D721Med (cell line): ENCODE measurements at places on chromosomes 1 and 21.

DNA sequence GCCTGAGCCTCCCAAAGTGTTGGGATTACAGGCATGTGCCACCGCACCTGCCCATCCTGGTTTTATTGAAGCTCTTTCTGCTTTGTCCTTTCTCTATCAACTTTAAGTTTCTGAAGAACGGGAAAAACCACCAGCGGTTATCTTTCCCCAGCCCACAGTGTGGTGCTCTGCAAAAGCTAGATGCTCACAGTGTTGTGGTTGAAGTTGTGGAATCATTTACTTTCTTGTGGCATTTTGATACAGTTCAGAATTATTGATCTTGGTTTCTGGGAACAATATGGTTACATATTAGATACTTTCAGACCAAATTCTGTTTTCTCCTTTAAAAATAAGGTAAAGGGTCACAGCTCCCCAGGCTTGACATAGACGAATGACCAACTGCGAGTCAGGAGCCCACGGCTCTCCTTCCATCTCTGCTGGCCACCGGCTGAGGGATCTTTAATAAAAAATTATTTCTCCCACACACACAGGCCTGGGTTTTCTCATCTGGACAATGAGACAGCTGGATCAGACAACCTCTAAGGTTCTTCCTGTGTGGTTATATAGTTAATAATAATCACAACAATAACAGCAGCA lies 385.3 kb downstream of the SETD4 start:
- no peak for DNase-seq

DNA sequence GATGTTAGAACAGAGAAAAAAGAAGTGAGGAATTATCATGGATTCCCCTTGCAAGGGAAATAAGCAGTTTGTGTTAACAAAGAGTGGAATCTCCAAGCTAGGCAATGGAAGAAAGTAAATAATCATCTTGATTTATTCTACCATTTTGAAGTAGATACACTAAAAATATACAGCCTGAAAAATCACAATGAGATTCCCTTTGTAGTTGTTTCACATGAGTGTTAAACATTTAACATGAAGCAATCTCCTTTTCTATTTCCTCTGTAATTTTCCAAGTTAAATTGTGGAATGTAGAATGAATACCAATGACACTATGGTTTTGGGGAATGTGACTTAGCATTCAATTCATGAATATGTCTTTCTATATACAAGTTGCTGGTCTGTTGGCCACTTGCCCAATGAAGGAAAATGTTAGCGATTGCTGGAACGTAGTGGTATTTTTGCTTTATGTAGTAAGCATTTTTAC lies 5.7 kb downstream of the TGFB2 start:
- DNase-seq: no peak

DNA sequence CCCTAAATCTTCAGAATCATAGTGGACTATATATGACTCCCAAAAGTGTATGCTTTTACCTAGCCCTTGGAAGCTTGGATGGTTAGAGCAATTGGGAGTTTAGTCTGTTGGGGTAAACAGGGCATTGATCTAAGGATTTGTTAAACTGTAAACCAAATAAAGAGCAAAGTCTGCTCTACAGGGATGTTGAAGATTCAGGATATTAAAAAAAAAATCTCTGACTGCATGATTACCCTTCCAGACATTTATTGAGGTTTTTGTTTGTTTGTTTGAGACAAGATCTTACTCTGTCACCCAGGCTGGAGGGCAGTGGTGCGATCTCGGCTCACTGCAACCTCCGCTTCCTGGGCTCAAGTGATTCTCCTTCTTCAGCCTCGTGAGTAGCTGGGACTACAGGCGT lies 31.6 kb downstream of the PBX1 start:
- DNase-seq: no peak

- no peak for DNase-seq
Measured at GRCh38 chr1:46412893-46413595, 18.9 kb downstream of the FAAH start.

DNA sequence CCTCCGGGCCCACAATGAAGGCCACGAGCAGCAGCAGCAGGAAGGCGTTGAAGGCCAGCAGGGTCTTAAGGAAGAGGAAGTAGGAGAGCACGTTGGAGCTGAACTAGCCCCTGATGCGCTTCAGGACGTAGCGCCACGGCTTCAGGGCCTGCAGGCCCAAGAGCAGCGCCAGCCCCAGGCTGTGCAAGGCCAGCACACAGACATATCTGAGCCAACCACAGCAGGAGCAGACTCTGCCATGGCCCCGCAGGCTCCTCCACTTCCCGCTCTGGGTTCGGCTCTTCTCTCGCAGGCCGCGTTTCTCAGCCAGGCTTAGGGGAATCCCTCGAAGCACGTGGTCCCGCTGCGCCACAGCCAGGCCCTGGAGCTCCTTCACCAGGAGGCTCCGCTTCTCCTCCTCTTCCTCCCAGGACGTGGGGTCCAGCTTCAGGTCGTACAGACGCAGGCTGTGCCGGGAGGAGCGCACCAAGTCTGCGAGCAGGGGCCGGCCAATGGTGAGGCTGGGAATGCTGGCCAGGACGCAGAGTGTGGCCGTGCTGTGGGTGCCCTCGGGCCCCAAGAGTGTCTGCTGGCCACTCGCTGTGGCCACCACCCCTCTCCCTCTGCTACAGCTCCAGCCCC lies 41.7 kb downstream of the ZNF691 start:
- DNase-seq: no peak

- DNase-seq: no peak
Measured at GRCh38 chr1:202170726-202171125, 10.3 kb upstream of the PTPN7 start.

DNA sequence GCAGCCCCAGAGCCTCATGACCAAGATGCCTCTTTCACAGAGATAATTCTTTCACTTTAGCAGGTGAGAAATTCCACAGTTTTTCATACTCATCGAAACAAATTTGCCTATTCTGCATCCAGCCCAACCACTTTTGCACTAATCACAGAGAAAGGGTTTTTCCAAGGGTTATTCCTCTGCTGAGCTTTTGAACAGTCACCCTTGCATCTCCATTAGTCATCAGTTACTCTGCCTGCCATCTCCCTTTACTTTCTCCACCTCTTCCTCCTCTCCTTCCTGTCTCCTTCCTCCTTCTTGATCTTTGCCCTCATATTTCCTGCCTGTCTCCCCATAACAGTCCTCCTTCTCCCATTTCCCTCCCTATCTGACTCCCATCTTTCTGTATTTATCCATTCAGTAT lies 43.9 kb downstream of the FH start:
- DNase-seq: no peak

DNA sequence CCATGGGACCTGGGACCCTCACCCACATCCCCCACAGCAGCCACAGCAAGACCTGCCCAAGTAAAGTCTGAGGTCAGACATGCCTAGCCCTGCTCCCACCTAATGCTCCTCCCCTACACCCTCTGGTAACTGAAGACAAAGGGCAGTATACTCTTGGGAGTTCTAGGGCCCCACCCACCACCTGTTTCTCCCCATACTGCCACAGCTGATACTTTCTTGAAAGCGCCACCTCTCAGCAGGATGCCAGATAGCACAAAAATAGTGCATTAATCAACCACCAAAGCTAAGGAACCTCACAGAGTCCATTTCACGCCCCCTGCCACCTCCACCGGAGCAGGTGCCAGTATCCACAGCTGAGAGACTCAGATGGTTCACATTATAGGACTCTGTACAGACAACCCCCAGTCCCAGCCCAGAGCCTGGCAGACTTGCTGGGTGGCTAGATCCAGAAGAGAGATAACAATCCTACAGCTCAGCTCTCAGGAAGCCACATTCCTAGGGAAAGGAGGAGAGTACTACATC lies 238.1 kb downstream of the LRRC40 start:
- DNase-seq: no peak
